ENCODE measurements at places on chromosomes 5 and 9.

- no peak for DNase-seq
Observed at GRCh38 chr9:138052322-138052615, 174.7 kb downstream of the CACNA1B start.

GRCh38 chr5:96745844-96746531 lies 61.8 kb downstream of the ERAP1 start:
- DNase-seq: no peak

- no peak for DNase-seq
Observed at GRCh38 chr5:169174923-169175322, 126.0 kb downstream of the SLIT3 start.

DNA sequence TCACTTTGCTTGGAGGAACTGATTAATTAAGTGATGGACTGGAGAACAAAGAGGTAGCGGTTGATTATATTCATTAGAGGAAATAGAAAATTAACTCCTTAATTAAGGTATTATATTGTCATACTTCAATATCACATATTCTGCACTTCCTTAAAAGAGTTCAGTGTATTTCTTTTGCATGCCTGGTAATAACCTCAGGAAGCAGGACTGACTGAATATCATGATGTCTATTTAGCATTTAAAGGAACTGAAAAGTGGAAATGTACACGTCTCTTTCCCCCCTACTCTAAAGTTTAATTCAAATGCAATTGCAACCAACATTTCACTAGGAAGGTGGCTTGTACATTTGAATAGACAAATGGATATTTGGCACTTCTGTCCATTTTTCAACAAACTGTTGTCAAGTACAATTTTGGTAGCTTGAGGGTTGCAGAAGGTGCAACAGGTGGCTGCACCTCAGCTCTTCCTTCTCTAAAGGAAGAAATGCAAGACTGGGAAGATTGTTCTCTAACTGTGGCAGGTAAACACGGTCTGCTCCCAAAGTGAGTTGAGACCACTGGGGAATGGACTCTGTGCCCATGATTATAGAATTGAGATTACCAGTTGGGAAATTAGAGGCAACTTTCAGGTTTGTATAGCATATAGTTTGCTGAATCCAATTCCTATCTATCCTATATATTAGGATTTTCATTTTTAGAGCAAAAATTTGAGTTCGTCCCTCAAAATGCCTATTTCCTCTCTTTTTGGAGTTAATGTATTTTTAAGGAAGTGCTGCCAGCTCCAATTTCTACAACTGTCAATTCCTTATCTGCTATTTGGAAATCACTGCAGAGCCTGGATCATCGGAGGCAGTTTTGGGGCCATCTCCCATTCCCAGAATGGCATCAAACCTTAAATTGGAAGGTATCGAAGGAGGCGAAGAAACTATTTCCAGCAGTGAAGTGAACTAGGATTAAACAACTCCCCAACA lies 98.9 kb upstream of the TAF11L2 start:
- DNase-seq: no peak

- DNase-seq: no peak
Observed at GRCh38 chr5:129978270-129978669, 74.0 kb downstream of the CHSY3 start.

DNA sequence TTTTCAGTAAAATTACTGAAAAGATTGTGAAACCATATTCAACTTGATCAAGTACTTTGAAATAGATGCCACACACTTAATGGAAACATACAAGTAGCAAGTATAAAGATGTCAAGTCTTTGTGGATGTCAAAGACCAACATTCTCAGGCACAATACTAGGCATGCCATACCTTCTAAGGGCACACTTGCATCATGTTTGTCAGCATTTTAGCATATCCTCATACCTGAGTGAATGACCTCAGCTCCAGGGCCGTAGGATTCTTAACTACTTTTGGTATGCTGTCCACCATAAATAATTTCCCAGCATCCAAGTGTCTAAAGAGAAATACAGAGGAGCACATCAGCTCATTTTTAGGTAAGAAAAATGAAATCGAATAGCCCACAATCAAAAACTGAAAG lies 86.4 kb downstream of the FREM1 start:
- DNase-seq: no peak

GRCh38 chr5:135050244-135050767 lies 16.3 kb upstream of the PITX1 start:
- DNase-seq: no peak

GRCh38 chr5:154277499-154277898 lies 87.0 kb downstream of the GALNT10 start:
- DNase-seq: no peak

GRCh38 chr9:110148891-110149290 lies 59.1 kb downstream of the C9orf152 start:
- no peak for DNase-seq

DNA sequence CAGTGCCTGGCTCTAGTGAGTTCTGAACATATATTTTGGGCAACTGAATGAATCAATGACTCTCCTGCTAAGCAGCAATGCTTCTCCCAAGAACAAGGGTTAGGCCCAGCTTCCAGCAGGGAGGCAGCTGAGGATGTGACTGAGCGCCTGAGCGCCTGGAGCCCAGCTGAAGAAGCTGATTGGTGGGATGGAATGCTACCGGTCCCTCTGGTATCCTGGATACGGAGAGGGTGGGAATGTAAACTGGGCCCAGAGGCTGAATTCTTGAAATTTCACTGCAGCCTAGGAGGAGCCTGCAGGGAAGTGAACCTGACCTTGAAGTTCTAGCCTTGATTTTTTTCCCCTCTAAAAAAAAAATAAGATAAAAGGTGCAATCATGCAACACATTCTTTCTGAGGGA lies 43.2 kb downstream of the WWC1 start:
- DNase-seq: no peak

GRCh38 chr9:336039-336438 lies 121.4 kb downstream of the DOCK8 start:
- peak; percentile 28 for DNase-seq

DNA sequence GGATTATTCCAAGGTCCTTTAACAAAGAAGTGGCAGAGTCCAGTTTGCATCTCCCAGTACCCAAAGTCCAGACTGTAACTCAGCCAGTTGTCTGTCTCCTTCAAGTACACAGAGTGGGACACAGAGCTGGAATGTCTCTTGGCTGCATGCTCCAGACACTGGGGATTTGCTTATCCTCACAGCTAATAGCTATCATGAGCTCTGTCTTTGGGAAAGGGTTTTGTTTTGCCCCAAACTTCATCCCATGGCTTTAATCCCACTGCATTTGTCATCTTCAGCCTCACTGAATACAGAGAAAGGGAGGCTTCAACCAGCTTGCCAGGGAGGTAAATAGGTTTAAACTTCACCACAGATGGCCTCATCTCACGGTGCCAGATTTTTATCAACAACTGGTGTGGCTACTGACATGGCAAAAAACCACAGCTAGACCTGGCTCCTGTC lies 412.2 kb upstream of the SLC24A2 start:
- DNase-seq: no peak

- DNase-seq: no peak
Observed at GRCh38 chr9:95017062-95017461, 290.6 kb downstream of the AOPEP start.

- no peak for DNase-seq
Observed at GRCh38 chr9:87127978-87128614, 180.8 kb upstream of the GAS1 start.

DNA sequence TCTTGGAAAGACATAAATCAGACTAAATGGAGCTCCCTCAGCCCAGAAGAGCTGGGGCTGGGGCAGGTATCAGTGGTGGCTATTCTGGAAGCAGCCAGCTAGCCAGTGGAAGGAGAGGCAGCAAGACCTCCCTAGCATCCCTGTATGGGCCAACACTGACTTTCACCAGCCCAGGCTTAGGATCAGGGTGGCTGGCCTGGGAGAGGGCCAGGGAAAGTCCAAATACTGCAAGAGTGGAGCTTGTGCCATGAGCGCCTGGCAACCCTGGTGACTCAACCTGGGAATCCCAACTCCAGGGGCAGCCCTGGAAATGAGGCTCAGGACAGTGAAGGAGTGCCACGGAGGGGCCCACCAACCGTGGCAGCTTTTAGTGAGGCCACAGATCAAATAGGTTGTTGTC lies 7.6 kb upstream of the IRF1 start:
- no peak for DNase-seq

All from HuH-7.5 (cell line).